ENCODE measurements at places on chromosomes 7 and 10. TPM values are rescaled to one million over a fixed set of nuclear protein-coding genes. Genes with fewer than 3 reads are reported as not detected.

Gene IL6
- 4.1 TPM for polyA plus RNA-seq

DNA sequence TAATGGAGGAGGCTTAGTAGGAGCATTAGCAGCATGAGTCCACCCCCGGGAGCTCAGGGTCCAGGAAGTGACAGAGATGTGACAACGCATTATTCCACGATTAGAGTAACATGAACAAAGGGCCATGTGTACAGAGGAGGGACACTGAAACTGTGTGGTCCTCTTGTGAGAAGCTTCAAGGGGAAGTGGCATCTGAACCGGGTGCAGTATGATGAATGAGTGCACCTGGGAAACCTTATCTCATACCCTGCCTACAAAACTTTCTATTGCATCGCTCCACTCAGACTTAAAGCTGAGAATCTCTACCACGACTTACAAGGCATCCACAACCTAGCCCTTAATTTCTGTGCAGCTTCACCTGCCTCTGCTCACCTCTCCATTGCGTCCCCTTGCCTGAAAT is 115.3 kb upstream of the AMPH start:
- no peaks in the 10 kb centered on the region for H3K4me1 ChIP-seq
- H3K4me3 ChIP-seq, result no peak overlapping the region
- no peak for DNase-seq
- H3K27ac ChIP-seq, result no peak overlapping the region
- H3K27me3 ChIP-seq, result no peaks in the 10 kb centered on the region

DNA sequence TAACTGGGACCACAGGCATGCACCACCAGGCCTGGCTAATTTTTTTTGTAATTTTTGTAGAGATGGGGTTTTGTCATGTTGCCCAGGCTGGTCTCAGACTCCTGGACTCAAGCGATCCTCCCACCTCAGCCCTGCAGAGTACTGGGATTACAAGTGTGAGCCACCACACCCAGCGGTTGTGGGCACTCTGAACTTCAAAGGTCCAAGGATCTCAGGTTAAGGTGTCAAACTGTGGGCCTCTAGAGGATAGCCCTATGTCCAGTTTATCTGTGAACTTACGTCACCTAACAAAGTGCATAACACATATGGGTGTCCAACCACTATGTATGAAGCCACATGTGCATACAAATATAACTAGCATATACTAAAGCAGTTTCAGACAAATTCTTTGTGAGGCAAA is 3.2 kb upstream of the IL2RA start:
- H3K4me3 ChIP-seq, result no peak overlapping the region
- no peaks in the 10 kb centered on the region for H3K27me3 ChIP-seq
- H3K27ac ChIP-seq, result no peak overlapping the region
- no peak for DNase-seq

DNA sequence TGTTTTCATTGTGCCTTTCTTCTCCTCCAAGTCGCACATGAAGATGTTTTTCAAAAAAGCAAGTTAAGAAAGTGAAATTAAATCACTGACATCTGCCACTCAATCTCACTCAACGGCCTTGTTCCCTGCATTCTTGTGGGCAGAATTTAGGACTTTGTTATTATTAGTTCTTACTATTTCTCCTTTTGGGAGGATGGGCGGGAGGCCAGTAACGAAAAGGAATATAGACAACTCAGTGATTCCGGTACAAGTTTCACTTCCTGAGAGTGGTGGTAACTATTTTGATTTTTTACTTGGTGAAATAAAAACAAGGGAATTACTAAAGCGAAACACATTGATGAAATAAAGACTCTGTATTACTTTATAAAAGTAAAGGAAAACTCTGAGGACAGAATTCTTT is 231.9 kb upstream of the HABP2 start:
- DNase-seq, result no peak
- H3K4me3 ChIP-seq, result no peak overlapping the region
- no peaks in the 10 kb centered on the region for H3K36me3 ChIP-seq
- no peak overlapping the region for H3K27ac ChIP-seq
- no peaks in the 10 kb centered on the region for H3K27me3 ChIP-seq

- H3K4me3 ChIP-seq, result no peak overlapping the region
- no peaks in the 10 kb centered on the region for H3K36me3 ChIP-seq
- no peaks in the 10 kb centered on the region for H3K4me1 ChIP-seq
- no peak for DNase-seq
- H3K27me3 ChIP-seq, result no peaks in the 10 kb centered on the region
- H3K27ac ChIP-seq, result no peak overlapping the region
Observed at GRCh38 chr10:117788911-117789310, 246.4 kb downstream of the EMX2 start.

GRCh38 chr7:85469446-85470010 is 282.7 kb upstream of the SEMA3D start:
- no peak for DNase-seq
- no peak overlapping the region for H3K4me3 ChIP-seq
- no peaks in the 10 kb centered on the region for H3K4me1 ChIP-seq
- H3K27me3 ChIP-seq, result no peaks in the 10 kb centered on the region
- no peaks in the 10 kb centered on the region for H3K36me3 ChIP-seq

- H3K4me1 ChIP-seq, result peaks cover 9% of the 10 kb centered on the region
- no peak overlapping the region for H3K4me3 ChIP-seq
- H3K36me3 ChIP-seq, result no peaks in the 10 kb centered on the region
- DNase-seq, result no peak
Observed at GRCh38 chr10:74828946-74829345, 2.5 kb downstream of the KAT6B start.

DNA sequence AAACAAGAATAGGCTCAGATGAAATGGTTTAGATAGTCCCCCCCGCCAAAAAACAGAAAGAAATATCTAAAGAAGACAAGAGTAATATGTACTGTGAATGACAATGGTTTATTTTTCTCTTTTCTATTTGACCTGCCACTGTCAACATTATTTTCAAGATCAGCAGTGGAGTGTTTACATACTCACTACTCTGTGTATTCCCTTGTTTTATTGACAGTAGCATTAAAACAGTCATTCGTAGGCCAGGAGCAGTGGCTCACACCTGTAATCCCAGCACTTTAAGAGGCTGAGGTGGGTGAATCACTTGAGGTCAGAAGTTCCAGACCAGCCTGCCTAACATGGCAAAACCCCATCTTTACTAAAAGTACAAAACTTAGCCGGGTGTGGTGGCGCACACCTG is 245.3 kb upstream of the SLC26A5 start:
- H3K27me3 ChIP-seq, result no peaks in the 10 kb centered on the region
- DNase-seq, result no peak
- no peaks in the 10 kb centered on the region for H3K4me1 ChIP-seq
- H3K36me3 ChIP-seq, result no peaks in the 10 kb centered on the region
- H3K4me3 ChIP-seq, result no peak overlapping the region
- H3K27ac ChIP-seq, result no peak overlapping the region
